PC-3 (cell line): ENCODE measurements at places on chromosomes 1 and 21.

DNA sequence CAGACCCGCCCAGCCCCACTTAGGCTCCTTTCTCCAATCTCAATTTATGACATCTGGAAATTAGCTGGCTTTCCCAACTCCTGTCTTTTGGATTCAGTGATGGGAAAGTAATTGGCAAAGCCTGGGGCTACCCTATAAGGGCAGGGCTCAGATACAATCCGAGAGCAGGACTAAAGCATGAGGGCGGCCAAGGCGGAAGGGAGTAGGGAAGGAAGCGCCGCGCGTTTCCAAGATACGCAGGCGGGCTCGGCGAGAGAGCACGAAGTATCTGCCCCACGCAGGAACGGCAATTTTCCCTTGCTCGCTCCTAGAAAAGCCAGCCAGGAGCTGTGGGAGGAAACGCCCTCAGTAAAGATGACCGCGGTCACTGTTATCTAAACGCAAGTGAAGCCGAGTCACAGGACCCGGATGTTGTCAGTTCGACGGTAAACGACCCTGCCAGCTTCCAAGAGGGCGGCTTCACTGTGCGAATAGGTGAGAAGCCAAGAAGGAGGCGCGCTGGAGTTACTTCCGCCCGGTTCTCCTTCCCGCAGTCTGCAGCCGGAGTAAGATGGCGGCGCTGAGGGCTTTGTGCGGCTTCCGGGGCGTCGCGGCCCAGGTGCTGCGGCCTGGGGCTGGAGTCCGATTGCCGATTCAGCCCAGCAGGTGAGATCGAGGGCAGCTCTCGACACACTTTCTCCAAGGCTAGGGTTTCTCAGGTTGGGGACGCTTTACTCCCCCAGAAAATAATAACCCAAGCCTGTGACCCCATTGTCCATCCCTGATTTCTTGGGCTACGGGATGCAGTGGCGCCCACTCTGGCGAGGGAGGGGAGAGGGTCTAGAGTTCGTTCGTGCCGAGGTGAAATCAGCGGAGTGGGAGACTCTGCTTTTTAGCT is at the start of gene NDUFS2:
Gene NDUFS2, plus strand, starts transcription at position 532 of the 877 bp plus-strand sequence. Its CDS starts 19 bp downstream, at position 551.
- DNase-seq = peak; percentile 99

- DNase-seq = no peak
Measured at GRCh38 chr21:46423546-46424038, 35.1 kb upstream of the DIP2A start.

DNA sequence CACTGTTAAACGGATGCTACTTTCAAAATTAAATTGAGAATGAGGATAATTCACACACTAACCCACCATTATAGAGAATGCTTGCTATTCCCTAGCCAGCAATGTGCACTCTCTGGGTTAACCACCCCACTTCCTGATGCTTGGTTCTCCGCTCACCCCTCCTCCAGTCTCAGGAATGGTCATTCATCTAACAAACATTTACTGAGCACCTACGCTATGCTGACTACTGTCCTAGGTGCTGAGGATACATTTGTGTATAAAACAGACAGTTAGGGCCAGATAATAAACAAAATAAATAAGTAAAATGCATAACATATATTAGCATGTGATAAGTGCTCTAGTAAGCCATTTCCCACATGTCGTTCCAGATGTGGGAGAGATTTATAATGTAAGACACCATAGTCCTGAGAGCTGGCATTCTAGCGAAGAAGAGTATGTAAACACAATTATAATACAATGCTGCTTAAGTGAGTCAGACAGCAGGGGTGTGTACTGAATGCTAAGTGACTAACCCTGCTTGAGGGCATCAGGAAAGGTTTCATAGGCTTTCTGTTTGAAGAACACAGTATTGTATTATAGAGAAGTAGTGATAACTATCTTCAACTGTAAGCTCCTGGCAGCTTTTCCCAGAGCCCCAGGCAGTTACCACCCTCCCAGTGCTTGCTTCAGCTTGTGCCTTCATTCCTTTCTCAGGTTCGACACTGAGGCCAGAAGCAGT is 126.7 kb upstream of the CACHD1 start:
- peak; percentile 99 for DNase-seq

GRCh38 chr1:32650248-32650751 is at the start of gene ZBTB8OS:
ZBTB8OS (minus strand) TSS chr1:32650550; CDS start chr1:32650529, 21 bp downstream.
- peak; percentile 93 for DNase-seq

DNA sequence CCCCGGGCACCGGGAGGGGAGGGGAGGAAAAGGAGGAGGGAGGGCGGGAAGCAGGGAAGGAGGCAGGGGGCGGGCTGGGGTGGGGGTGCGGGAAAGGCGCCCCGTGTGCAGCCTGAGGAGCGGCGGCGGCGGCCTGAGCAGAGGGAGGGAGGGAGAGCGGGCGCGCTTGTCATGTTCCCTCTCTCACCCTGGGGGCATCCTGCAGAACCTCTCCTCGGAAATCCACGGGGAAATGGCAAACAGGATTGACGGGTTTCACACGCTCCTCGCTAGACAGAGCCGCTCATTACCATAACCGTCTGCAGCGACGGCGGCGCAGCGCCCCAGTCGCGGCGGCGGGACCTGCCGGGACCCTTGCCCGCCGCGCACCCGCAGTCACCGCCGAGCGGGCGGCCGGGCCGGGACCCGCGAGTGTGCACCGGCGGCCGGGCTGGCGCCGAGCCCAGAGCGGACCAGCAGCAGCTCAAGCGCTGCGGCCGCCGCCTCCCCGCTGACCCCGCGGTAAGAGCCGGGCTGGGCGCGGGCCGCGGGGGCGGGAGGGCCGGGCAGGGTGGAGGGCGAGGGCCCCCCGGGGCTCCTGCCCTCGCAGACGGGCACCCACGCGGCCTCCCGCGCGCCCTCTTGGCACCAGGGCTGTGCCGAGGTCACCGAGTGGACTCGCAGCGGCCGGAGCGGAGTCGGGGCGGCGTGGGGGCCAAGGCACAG is at the start of gene SERTAD4:
Gene SERTAD4, plus strand, starts transcription at position 286 of the 705 bp plus-strand sequence. CDS start 5,165 bp downstream, outside the sequence.
- DNase-seq = peak; percentile 94

GRCh38 chr1:98662356-98662670 is 792 bp downstream of the SNX7 start:
- no peak for DNase-seq

- DNase-seq = no peak
Measured at GRCh38 chr1:41848216-41848952, 70.3 kb downstream of the HIVEP3 start.

GRCh38 chr1:218573925-218574324 is 228.8 kb downstream of the TGFB2 start:
- no peak for DNase-seq

DNA sequence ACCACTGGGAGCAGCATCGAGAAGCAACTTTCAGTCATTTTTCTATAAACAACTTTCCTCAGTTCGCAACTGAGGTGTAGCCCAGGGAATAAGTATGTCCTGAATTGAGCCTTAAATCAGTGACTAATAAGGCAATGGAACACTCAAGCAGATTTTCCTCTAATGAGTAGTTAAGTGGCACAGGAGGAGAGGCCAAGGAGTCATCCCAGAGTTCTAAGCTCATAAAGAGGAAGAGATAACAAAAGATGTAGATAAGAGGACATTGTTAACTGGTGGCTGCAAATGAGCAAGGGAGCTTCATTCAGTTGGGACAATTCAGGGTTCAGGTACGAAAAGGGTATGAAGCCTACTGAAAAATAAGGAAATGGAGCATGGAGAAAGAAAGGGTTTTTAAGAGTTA is 64.5 kb downstream of the LRRC40 start:
- DNase-seq = no peak

GRCh38 chr1:201360901-201361651 is 16.4 kb downstream of the TNNT2 start:
- no peak for DNase-seq

- no peak for DNase-seq
Measured at GRCh38 chr1:61213245-61214011, 131.1 kb downstream of the NFIA start.

DNA sequence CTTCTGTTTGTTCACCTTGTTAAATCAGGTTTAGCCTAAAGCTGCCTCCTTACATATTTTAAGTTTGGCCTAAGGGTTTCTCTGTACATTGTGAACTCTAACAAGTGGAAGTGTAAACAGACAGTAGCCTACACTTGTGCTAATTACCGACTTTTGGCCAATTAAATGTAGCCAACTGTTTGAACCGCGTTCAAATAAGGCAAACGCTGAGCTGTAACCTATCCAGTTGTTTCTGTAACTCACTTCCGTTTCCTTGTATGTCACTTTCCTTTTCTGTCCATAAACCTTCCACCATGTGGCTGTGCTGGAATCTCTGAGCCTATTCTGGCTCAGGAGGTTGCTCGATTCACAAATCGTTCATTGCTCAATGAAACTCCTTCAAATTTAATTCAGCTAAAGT is 8.0 kb upstream of the FCAMR start:
- DNase-seq = no peak

DNA sequence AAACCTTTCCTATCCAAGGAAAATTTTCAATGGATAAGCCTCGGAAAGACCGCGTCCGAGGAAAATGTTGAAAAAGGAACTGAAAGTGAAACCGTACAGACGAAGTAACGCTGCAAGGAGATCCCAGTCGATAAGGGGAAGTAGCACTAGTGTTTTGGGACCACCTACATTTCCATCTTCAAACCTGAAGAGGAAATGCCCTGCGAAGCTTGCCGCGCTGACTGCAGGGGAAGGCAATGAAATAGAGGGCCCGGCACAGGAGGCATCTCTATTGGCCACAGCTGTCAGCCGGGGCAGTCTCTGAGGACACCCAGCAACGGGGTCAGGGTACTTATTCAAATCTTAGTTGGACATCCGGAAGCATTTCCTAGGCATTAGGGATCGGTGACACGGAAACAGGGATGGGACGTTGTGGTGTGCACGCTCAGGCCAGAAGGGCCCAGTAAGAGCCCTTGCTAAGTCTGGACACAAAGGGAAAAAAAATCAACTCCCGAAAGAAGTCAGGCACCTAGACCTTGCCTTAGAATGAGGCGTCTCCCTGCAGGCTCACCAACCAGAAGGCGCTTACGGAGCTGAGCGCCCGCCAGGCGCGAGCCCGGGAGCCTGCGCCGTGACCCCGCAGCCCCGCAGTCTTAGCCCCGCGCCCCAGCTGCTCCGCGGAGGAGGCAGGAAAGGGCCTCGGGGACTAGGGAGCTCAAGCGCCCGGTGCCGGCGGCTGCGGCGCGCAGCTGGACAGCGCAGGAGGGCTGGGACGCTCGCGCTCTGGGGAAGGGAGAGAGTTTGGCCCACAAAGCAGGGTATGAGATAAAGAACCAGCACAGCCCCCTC is 655 bp downstream of the USF1 start:
- DNase-seq = peak; percentile 73

GRCh38 chr1:13812456-13813397 is 112.7 kb downstream of the PRDM2 start:
- peak; percentile 46 for DNase-seq

GRCh38 chr1:1534401-1535154 is 5.8 kb downstream of the TMEM240 start:
- DNase-seq = no peak

DNA sequence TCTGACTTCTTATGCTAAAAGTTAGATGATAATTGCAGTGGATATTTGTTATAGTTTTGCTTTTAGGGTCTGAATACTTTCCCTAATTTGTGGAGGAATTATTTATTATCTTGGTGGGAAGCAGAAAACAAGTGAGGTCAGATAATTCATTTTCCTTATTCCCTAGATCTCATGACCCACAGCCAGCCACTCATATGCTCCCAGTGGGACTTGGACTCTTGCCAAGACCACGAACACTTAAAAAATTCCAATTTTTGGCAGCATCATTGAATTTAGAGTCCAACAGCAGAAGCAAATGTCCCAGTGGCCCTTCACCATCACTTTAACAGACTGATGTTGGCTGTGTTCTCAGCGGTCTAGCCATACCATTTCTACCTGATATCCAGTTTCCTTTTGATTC is 204.2 kb downstream of the HMCN1 start:
- peak; percentile 48 for DNase-seq

DNA sequence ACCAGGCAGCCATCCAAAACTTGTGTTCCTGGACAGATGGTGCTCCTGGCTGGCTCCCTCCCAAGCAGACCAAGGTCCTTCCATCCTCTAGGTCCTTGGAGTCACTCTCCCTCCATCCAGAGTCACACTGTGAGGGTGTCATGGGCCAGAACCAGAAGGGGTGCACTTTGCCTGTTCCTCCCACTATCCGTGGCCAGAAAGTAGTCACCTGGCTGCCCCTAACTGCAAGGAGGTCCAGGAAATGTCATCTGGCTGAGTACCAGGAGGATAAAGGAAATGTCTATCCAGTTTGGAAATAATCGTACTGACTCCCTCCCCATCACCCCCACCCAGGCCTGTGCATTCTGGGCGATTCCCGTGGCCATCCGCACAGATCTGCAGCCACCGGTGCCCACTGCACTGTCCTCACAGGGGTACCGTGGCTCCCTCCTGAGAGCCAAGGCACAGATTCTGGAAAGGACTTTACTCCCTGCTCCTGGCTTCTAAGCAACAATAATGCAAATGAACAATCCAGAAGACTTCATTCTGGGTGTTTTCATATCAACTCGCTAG is 253.2 kb downstream of the NPHP4 start:
- no peak for DNase-seq

DNA sequence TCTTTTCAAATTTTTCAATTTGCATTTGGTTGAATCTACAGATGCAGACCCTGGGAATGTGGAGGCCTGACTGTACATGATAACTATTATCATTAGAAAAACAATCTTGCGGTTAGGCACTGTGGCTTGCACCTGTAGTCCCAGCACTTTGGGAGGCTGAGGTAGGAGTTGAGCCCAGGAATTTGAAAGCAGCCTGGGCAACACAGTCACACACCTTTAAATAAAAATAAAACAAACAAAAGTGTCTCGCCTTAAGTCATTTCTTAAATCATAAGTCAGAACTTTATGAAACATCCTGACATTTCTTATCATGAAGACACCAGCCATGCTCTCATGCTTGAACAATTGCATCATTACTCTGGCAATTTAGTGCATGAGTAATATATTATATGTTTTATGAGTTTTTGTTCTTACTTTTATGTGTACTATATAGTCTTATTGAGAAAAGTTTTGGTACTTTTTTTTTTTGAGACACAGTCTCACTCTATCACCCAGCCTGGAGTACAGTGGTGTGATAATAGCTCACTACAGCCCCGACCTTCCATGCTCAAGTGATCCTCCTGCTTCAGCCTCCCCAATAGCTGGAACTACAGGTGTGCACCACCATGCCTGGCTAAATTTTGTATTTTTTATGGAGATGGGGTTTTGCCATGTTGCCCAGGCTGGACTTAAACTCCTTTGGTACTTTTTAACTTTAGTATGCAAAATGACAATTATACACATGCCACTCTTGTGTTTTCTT is 7.8 kb downstream of the TBX19 start:
- DNase-seq = peak; percentile 90

DNA sequence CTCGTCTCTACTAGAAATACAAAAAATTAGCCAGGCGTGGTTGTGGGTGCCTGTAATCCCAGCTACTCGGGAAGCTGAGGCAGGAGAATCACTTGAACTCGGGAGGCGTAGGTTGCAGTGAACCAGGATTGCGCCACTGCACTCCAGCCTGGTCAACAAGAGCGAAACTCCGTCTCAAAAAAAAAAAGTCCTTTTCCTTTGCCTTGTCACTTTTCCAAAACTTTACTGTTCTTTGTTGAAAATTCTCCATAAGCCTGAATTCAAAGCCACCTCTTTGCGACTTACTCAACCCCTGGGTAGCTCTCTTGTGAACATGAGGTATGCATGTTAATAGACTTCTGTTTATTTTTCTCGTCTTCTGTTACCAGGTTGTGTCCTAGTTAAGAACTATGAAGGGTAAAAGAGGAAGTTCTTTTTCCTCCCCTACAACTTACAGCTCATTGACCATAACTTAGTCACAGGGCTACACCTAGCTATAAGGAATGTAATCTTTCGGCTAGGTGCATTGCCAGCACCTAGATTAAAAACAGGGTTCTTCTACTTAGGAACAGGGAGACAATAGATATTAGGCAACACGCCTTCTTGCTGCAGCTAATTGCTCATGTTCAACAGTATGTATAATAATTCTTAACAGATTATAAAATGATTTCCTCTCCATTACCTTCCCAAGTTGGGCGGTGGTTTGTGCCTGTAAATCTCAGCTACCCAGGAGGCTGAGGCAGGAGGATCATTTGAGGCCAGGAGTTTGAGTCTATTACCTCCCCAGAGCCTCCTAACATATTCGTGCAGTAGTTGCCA is 40.9 kb downstream of the PTAFR start:
- DNase-seq = peak; percentile 89
